ENCODE measurements at places on chromosomes 3 and 15.
A peak's percentile ranks its signal among the peaks of the same experiment; 100 is the strongest.

- DNase-seq = peak; percentile 59
Observed at GRCh38 chr15:68463996-68464395, 32.0 kb upstream of the ITGA11 start.

DNA sequence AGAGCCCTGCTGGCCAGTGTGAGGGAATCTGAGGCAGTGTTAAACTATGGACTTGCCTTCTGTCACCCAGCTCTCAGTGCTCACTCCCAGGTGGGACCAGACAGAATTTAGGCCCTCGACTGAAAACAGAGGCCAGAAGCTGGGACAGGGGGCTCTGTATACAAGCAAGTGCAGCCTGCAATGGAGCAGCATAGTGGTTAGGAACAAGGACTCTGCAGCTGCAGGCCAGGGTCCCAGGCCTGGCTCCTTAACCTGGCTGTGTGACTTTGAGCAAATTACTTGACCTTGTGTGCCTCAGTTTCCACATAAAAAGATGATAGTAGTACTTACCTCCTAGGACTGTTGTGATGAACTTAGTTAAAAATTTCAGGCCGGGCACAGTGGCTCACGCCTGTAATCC lies 39.8 kb downstream of the CMTM7 start:
- DNase-seq = no peak

DNA sequence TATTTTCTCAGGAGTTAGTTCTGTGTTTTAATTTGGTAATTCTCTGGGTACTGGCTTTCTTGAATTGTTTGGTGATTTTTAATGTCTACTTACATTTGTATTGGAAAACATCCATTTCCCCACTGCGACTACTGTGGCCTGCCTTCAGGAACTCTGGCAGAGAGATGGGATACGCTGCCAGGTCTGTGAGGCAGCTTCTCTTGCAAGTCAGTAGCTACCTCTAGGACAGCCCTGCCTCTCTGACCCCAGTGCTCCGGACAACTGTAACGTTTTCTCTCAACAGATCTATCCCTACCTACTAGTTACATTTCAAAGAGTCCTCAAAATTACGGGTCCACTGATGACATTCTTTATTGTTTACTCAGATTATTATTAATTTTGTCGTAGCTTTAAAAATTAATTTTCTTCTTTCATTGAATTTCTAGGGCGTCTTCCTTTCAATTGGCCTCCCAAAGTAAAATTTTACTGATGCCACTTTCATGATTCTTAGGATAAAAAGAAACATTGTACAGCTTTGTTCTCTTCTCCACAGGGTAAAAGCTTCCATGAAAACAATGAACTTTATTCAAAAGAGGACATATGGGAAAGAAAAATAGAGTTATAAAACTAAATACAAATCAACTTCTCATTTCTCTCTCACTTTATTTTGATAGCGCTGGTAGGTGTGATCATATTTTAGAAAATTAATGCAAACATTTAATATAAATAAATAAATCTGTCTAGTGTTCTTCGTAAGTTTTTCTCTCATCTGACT lies 123.2 kb upstream of the GOLGA8J start:
- no peak for DNase-seq

DNA sequence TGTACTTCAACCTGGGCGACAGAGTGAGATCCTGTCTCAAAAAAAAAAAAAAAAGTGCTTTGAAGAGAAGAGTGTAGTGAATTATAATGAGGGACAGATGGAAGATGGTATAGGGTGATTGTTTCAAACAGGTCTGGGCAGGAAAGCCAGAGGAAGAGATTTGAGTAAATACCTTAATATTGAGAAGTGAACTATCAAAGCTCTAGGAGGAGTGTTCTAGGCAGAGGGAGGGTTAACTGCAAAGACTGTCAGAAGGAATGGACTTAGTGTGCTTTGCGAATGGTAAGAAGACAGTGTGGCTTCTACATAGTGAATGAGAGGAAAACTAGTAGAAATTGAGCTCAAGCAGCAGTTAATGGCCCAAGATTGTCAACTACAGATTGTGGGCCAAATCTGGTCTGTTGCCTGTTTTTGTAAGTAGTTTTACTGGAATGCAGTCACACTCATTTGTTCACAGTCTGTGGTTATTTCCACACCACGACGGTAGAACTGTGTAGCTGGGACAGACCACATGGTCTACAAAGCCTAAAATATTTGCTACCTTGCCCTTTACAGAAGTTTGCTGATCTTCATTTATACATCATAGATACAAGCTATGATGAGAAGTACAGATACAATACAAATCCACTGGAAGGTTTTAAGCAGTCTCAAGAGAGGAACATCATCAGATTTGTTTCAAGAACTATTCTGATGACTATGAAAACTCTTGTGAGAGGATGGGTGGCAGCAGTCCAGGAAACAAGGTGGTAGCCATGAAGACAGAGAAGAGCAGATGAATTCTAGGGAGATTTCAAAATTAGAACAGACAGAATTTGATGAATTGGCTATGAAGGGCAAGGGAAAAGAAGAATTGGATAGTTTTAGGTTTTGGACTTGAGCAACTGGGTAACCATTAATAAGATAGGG lies 16.5 kb upstream of the USP50 start:
- peak; percentile 40 for DNase-seq

GRCh38 chr3:79245284-79246138 lies 522.3 kb downstream of the ROBO1 start:
- DNase-seq = no peak

DNA sequence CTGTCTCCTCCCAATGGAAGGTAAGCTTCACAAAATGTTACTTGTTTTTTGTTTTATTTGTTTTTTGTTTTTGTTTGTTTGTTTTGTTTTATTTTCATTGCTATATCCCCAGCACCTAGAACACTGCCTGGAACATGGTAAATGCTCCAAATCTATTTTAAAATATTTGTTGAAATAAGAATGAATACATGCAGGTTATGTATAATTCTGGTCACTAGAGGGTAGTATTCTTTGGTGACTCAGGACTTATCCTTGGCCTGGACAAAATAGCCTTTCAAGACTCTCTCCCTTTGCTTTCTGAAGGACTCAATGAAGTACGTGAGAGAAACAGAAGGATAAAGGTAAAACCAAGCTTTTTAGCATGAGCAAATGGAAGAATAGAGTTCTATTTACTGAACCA lies 46.9 kb upstream of the PPP2R3A start:
- DNase-seq = peak; percentile 61

DNA sequence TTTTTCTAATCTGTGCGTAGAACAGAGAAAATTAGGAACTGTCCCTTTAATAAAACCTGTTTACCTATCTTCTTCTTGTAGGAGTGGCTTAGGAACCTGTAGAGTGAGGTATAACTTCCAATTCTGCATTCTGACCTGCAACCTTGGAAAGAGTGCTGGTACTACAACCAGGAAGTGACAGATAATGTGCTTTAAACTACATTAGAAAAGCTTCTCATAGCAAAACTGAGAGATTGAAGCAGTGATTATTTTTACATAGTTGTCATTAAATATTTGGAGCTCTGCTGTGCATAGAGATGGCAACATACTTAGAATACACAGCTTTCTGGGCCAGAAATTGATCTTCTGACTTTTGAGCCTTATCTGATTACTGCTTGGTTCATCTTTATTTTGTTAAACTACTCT lies 50.4 kb upstream of the ZDHHC23 start:
- no peak for DNase-seq

GRCh38 chr15:77636209-77636608 lies 3.5 kb upstream of the LINGO1 start:
- DNase-seq = no peak

DNA sequence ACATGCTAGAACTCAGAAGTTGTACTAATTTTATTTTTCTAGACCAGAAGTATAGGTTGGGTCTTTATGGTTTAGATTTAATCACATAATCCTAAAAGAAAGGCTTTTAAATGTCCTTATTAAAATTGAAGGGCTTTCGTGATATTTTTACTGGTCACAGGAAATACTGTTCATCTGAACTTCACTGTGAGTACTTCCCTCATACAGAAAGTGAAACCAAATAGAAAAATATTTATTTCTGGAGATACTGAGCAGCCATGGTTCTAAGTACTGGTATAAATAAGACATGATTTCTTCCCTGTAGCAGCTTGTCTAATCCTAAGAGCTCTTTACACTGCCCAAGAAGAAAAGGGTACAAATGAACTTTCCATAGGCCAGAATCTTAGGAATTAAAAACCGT lies 2.0 kb downstream of the SNRK start:
- peak; percentile 50 for DNase-seq

GRCh38 chr3:99482191-99482590 lies 156.2 kb upstream of the COL8A1 start:
- DNase-seq = no peak

- no peak for DNase-seq
Observed at GRCh38 chr3:83193526-83193925, 1432.1 kb upstream of the GBE1 start.

- DNase-seq = no peak
Observed at GRCh38 chr15:80411788-80412288, 7.7 kb downstream of the ARNT2 start.

- peak; percentile 37 for DNase-seq
Observed at GRCh38 chr3:197331131-197331530, 32.7 kb upstream of the DLG1 start.

DNA sequence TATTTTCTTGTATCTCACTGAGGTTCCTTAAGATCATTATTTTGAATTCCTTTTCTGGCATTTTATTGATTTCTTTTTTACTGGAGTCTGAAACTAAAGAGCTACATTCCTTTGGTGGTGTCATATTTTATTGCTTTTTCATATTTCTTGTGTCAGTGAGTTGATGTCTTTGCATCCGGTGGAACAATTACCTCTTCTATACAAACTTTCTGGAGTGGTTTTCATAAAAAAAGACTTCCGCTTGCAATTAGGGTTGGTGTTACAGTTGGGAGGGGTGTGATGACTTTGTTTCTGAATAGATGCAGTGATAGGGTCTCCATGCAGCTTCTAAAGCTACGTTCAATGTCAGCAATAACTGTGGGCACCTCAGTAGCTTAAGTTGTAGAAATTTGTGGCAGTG lies 181.7 kb downstream of the LPP start:
- peak; percentile 21 for DNase-seq

DNA sequence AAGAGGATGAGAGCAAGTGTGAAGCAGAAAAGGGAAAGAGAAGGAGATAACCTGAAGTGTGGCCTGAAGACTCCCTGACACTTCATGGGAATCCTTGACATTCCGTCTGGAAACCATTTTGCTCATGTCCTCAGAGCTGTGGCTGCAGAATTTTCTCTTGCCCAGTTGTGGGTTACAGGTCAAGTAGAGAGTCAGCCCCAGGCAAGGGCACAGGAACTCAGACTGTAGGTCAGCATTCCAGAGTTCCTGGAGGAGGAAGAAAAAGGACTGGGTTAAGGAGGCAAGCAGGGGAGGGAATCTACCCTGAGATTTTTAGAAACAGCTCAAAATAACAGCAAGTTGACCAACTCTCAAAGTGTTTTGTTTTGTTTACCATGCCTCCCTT lies 4.1 kb upstream of the THSD4 start:
- DNase-seq = peak; percentile 77

GRCh38 chr3:57110798-57111197 lies 50.3 kb downstream of the SPATA12 start:
- no peak for DNase-seq

DNA sequence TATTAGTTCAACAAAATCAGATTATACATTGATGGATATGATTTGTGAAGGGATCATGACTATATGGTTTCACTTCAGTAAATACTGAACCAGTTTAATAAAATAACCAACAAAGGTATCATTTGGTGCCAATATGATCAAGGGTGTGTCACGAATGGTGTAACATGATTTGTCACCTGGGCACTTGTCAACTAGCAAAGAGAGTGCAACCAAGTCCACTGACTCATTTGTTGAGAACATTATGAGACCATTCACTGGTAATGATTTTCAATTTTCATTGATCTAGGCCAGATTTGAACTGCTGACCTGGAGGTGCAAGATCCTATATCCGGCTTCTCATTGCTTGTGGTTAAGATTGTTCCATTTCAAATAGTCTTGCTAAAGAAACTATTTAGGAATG lies 1037.9 kb downstream of the ROBO2 start:
- DNase-seq = no peak

GRCh38 chr15:32659340-32660155 lies 18.0 kb downstream of the SCG5 start:
- DNase-seq = peak; percentile 91

DNA sequence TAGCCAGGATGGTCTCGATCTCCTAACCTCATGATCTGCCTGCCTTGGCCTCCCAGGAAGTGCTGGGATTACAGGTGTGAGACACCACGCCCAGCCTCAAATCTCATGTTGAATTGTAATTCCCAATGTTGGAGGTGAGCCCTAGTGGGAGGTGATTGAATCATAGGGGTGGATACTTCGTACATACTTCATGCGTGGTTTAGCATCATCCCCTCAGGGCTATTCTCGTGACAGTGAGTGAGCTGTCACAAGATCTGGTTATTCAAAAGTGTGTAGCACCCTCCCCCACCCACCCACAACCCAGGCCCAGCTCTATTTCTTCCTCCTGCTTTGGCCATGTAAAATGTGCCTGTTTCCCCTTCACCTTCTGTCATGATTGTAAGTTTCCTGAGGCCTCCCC lies 236.9 kb upstream of the IL12A start:
- DNase-seq = peak; percentile 63

DNA sequence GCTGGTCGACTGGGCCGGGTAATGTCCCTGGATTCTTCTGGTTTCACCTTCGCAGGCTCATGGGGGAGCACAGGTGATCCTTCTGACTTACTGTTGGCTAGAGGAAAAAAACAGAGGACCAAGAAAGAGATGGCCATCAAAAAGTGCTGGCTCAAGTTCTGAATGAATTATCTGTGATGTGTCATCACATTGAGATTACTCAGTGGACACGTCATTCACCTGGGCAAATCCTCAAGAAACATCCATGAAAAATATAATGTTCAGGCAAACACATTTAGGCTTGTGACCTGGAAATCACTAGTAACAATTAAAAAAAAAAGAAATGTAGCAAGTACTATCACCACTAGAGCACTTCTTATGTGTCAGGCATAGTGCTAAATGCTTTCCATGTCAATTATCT lies 81.5 kb upstream of the SLC2A2 start:
- DNase-seq = peak; percentile 25

Measured in EH (cell line).